Right lung (tissue), 10 donors: ENCODE measurements at places on chromosomes 5 and 9.

DNA sequence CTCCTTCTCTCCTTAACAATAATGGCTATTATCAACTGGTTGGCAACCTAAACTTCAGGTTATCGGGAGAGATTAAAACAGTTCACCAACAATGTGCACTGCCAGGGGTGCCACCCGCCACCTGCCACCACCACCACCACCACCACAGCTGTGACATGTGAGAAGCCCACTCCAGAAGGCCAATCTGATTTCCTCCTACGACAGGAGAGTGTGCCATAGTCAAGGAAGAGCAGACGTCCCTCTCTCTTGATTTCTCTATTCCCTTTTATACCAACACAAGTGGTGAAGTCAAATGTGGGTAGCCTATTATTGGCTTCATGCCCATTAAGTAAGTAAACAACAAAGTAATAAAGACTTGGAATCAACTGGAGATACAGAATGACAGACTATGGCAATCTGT, 22.4 kb downstream of the GNAQ start:
- DNase-seq: no peak

- DNase-seq: no peak
These were observed 585.8 kb upstream of the FAM174A start for GRCh38 chr5:99949361-99949760.

DNA sequence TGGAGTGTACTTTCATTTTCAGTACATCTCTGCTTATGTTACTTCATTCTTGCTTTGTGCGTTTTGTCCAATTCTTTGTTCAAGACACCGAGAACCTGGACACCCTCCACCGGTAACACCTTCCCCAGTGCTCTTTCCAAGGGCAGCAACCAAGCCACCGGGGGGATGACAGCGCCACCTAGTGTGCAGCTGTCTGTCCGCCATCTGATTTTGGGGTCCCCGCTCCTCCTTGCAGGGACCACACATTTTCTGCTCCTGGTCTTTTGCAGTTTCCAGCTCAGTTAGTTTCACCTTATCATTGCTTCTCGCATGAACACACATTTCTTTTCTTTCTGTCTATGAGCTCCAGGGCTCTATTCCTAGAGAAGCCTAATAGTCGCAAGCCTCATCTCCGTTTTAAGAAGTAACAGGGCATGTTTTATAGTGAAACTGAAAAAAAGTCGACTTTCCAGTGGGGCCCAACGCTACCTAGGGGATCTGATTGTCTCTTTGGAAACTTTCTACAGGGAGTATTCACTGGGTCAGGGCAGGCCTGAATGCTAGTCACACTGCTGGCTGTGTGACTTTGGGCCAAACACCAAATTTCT, 152.1 kb downstream of the FSTL4 start:
- DNase-seq: no peak

DNA sequence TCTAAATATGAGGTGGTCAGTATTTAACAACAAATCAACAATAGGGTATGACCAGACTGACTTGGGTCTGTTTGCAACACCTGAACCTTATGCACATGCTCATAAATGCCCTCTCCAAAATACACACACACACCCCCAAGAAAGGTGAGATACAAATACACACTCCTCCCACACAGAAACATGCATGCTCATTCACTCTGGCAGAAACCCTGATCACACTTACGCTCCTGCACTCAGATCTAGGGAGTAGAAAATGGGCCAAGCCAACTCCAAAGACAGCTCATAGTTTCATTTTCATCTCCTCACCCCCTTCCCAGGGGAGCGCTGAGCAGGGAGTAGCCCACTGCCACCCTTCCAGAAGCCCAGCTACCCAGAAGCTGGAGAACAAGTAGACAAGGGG, 11.3 kb downstream of the TRIM7 start:
- no peak for DNase-seq

GRCh38 chr9:91127653-91128052, 234.1 kb downstream of the AUH start:
- DNase-seq: no peak

DNA sequence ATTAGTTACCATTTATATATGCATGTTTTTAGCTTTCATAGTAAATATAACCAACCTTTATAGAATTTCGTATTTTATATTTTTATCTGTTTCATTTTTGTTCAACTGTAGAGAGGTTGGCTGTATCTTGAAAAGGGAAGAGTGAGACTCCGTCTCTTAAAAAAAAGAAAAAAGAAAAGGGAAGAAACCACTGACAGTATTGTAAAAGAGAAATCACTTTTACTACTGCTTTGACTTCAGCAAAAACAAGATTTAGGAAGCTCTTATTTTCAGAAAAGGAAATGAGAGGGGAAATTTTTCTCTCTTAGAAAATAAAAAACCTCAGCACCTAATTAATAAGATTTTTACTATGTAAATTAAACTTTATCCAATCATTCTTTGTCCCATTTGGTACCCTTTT, 14.4 kb downstream of the POLK start:
- no peak for DNase-seq

GRCh38 chr9:99720455-99721050, 101.1 kb upstream of the NR4A3 start:
- DNase-seq: peak; percentile 17

DNA sequence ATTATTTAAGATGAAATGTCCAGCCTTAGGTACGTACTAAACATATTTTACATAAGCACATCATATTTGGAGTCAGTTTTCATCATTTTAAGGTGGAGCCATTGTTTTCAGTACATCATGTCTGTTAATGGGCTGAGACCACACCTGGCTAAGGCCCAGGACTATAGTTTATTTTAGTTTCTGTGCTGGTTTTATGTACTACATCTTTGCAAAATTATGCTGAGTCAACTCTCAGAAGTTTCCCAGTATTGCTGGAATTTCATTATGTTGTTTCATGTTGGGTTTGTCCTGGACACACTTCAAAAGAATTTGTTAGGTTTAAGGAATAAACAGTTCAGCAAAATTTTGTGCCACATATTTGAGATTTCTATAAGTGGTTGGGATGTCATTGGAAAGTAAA, 171.2 kb downstream of the CCDC171 start:
- DNase-seq: no peak

- DNase-seq: peak; percentile 55
These were observed 38.5 kb downstream of the PCDHGC5 start for GRCh38 chr5:141527426-141527825.

DNA sequence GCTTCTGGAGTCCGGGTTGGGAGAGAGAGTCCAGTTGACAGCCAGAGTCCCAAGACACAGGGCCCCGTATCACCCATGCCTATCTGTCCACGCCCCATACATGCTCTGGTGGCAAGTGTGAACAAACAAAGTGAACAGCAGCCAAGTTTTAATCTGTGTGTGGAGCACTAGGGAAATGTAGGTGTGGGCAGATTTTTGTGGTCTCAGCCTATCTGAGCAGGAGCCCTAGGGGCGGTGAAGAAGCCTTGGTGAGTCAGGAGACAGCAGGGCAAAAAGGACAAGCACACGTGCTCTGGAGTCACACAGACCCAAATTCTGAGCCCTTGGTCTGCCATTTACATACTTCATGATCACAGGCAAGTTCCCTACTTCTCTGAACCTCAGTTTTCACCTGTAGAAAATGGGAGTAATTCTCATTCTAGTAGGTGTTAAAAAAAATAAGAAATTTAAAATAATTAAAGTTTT, 23.2 kb downstream of the EGR1 start:
- no peak for DNase-seq

DNA sequence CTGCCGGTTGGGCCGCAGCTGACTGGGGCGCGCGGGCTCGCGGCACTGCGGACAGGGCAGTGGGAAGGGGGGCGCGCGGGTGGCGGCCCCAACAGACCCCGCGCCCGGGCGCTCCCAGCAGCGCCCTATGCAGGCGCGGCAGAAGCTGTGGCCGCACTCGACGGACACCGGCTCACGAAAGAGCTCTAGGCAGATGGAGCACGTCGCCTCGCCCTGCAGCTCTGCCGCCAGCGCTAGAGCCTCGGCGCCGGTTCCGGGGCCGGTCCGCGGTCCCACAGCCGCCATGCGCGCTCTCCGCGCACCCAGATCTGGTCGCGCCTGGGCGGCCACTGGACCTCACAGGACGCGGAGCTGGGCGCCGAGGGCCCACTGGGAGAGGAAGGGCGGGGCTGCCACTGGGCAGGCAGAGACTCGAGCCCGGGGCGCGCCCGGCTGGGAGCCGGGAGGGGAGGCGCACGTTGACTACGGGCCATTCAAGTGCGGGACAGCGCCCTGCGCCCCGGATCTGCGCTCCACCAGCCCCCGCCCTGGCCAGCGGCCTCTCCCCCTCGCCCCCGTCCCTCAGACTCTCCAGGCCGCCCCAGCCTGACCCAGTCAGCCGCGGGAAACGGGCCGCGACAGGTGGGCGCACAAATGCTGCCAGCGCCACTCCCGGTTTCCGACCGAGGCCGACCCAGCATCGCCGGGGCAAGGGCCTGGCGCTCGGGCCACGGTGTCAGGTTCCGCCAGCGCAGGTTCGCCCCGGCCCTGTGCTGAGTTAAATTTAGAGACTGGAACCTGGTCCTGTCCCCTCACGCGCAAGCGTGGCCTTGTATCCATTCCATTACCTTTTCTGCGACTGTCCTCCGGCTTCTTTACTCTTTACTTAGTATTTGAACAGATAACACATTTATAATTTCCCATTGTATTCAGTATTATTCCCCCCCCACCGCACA, at the start of gene TRIM7:
Gene TRIM7 (minus strand): TSS at position 371 of the 935 bp plus-strand sequence. CDS start 86 bp downstream, at position 285.
- DNase-seq: no peak

DNA sequence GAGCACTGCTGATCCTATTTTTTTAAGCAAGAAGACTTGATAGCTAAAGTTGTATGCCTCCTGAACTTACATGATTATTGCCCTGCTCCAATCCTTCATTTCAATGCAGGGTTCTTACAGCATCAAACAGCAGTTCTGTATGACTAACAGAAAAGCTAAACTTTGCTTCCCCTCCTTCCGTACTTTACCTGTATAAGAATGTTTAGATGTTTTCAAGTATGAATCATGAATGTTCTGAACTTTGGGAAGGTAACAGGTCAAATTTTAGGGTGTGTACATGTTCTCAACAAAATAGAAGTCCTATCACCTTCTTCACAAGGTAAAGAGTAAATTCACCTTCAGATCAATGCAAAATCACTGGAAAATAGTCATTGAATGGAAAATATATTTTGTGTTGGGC, 972.6 kb upstream of the SEMA6A start:
- DNase-seq: no peak

DNA sequence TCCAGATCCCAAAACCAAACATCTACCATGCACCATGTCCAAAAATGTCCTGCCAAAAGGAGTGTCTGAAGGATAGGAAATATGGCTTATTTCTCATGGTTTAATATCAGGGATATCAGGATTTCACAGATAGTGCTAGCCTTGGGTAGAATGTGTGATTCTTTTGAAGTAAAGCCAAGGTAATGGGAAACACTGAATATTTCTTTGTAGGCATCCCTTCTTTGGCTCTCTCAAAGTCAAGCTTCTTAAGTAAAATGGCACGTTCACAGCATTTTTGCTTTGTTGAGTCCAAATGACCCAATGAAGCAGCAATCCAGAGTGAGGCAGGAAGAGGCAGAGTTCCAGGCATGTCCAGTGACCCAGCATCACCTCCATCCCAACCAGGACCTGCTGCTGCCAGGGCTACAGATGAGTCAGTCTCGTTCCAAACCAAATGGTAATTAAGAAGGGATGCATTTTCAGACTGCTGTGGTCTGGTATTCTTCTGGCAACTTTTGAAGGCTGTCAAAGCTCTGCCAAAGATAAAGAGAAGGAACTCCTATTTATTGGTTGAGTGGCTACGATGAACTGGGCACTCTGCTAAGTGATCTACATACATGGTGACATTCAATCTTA, 678.8 kb upstream of the KLF4 start:
- DNase-seq: no peak
